ENCODE measurements at places on chromosomes 16 and 17.

- DNase-seq: no peak
Measured at GRCh38 chr17:66841328-66841727, 6.4 kb downstream of the CACNG5 start.

- no peak for DNase-seq
Measured at GRCh38 chr16:79288066-79288465, 312.5 kb downstream of the MAF start.

GRCh38 chr17:37490638-37491614 is 1.2 kb downstream of the DUSP14 start:
- DNase-seq: no peak

GRCh38 chr16:15703029-15703736 is 53.1 kb downstream of the NDE1 start:
- DNase-seq: no peak

- DNase-seq: no peak
Measured at GRCh38 chr16:87490096-87490798, 2.6 kb downstream of the ZCCHC14 start.

DNA sequence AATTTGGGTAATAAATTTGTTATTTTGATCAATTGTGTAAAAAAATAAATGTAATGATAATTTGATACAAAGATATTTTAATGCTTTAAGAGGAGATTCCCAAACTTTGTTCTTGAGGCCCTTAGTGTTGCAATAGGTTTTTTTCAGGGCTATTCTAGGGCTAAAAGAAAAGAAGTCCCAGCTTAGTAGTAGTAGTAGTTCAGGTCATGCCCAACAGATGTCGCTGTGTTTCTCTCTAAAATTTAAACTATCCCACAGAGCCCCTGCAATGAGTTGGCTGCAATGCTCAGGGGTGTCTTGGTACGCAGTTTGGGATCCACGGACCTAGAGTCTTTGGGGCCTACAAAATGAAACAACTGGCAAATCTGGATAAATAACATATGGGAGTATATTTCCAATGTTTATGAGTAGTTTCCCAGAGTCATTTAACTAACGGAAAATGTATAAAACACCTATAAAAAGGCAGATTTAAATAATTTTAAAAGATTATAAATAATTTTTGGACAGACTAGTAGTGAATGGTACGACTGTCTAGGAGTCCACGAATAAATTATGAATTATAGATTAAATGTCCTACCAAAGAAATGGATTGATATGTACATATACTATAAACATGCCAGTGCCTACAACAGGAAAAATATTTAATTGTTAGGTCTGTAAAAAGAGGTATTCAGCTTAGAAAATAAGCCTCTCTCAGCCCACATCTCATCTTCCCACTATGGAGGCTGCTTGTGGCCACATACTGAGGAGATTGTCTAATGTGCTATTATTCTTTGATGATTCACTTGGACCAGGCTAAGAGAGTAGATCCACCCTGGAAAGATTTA is 228.5 kb upstream of the PMFBP1 start:
- no peak for DNase-seq
